GOT3 (cell line): ENCODE measurements at places on chromosomes 5 and 9.

- no peak for DNase-seq
These were observed 139.7 kb upstream of the VCAN start for GRCh38 chr5:83331842-83332241.

GRCh38 chr5:45057564-45057963 lies 248.8 kb downstream of the MRPS30 start:
- DNase-seq, result no peak

DNA sequence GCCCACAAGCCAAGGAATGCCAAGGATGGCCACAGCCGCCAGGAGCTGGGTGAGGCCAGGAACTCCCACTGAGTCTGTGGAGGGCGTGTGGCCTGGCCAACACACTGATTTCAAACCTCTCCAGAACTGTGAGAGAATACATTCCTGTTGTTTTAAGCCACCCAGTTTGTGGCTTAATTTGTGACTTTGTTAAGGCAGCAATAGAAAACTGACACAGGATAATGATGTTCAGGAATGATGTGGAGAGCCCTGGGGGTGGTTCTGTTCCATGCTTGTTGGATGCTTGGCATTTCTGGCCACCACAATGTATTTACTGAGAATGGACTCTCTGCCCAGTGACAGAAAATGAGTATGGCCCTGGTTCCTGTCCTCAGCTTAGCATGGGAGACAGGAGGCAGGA lies 82.8 kb downstream of the DAP start:
- DNase-seq, result no peak

GRCh38 chr5:23994581-23995370 lies 487.4 kb downstream of the PRDM9 start:
- DNase-seq, result no peak

DNA sequence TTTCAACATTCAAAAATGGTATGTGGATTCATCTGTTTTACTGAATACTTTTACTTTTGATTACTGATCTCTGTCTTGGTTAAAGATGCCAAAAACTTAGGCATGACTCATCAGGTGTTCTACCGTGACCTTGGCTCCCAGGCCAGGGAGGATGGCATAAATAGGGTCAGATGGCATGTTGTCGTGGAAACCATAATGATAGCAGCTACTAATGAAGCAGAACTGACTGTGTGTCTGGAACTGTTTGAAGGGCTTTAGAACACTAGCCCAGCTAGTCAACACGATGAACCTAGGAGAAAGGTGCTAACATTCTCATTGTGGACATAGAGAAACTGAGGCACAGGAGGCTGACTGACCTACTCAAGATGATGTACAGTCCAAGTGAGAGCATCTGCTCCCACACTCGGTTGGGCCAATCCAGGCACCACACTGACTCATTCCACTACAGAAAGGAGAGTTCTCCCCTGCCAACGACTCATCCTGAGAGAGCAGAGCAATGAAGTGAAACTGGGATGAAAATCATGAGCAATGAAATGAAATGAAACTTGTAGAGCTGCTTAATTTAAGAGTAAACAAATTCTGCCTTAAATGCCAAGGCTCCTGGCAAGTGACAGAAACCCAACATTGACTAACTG lies 116.0 kb downstream of the TENT4A start:
- no peak for DNase-seq

DNA sequence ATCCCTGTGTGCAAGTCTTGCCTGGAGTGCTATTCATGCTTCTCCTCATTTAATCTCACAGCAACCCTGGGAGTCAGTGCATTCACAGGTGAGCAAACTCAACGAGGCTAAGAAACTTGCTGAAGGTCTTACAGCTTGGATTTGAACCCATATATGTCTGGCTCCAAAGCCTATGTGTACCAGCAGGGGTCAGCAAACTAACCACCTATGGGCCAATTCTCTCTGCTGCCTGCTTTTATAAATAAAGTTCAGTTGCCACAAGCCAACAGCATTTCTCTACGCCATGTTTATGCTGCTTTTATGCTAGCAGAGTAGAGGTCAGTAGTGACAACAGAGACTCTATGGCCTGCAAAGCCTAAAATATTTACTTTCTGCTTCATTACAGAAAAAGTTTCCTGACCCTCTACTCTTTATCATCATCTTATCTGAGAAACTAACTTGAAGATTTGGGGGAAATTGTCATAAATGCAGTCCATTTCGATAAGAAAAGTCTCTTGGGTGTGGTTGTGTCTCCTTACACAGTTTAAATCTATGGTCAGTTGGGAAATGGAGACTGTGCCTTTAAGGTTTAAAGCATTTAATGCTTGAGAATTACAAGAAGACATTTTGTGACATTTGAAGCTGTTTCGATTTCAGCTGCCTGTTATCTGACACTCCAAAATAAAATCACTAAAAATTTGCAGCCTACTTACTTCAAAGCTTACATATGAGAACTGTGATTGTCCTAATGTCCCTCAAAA lies 137.7 kb downstream of the PRELID2 start:
- no peak for DNase-seq
